ENCODE measurements at places on chromosomes 1 and 21.

GRCh38 chr1:221100611-221101010 lies 221.4 kb downstream of the HLX start:
- no peak for DNase-seq

- DNase-seq = no peak
Observed at GRCh38 chr1:118618618-118619340, 369.4 kb downstream of the TBX15 start.

DNA sequence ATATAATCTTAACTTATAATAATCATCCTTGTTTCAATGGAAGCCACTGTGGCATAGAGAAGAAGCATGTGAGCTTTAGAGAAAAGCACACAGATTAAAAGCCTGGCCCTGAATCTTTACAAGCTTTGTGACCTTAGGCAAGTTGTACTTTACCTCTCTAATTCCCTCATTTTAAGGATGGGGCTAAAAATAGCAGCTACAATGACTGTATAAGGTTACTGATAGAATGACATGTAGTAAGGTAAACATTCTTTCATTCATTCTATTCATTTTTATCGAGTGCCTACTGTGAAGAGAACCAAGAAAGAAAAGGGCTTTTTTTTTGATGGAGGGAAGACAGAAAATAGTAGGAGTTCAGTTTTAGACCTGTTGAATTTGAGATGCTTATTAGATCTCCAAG lies 25.6 kb downstream of the CDKN2C start:
- DNase-seq = no peak

GRCh38 chr1:180951186-180951745 lies 38.6 kb downstream of the KIAA1614 start:
- no peak for DNase-seq

- DNase-seq = no peak
Observed at GRCh38 chr1:231395998-231396390, 26.1 kb downstream of the EGLN1 start.

GRCh38 chr1:110565565-110565964 lies 40.6 kb downstream of the KCNA2 start:
- no peak for DNase-seq

DNA sequence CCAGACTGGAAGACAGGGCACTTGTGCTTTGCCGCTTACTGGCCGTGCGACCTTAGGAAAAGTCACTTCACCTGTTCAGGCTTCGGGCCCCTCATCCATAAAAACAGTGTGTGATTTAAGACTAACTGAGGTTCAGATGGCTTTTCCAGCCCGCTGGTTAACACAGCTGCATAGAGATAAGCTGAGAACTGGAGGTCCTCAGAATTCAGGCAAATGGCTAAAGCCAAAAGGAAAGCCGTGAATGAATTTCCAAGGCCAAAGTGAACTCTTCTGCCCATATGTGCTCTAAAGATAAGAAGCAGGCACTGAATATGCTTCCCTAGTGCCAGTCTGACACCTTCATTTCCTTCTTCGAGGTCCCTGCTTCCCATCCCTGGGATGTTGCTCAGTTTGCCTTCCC lies 23.5 kb upstream of the SARS1 start:
- no peak for DNase-seq

- DNase-seq = no peak
Observed at GRCh38 chr1:93255222-93256079, 74.9 kb downstream of the CCDC18 start.

- no peak for DNase-seq
Observed at GRCh38 chr1:202074985-202075384, 47.7 kb upstream of the GPR37L1 start.

GRCh38 chr1:198340139-198340538 lies 183.3 kb downstream of the NEK7 start:
- no peak for DNase-seq

DNA sequence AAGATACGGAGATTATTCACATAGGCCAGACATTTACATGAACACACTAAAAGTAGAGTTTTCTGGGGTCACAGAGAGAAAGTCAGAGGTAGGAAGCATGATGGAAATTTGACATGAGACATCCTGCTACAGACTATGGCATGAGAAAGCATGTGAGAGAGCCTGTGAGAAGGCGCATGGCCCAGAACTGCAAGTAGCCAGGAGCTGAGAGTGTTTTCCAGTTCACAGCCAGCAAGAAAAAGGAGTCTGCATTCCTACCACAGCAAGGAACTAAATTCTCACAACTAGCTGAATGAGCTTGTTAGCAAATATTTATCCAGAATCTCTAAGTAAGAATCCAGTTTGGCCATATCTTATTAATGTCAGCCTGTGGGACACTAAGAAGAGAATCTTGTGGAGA lies 673.3 kb downstream of the BRINP3 start:
- no peak for DNase-seq

DNA sequence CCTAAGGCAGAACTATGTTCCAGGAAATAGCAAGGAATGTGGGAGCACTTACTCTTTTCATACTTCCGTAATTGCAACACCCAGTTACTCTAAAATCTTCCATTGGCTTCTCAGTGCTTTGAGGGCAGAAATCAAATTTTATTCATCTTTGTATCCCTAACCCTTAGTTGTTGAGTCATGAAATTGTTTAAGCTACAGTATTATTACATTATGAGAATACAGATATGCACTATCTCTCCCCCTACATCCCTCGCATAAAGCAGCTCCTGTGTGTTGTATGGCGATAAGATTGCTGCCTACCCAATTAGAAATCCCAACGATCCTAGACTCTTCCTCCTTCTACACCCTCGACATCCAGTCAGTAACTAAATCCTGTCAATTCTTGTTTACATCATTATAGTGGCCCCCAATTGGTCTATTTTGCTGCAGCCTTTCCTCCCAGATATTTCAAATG lies 2.6 kb downstream of the AIDA start:
- no peak for DNase-seq

- no peak for DNase-seq
Observed at GRCh38 chr21:45533361-45533845, 8.8 kb downstream of the SLC19A1 start.

- no peak for DNase-seq
Observed at GRCh38 chr1:99573431-99574217, 72.3 kb upstream of the PALMD start.

DNA sequence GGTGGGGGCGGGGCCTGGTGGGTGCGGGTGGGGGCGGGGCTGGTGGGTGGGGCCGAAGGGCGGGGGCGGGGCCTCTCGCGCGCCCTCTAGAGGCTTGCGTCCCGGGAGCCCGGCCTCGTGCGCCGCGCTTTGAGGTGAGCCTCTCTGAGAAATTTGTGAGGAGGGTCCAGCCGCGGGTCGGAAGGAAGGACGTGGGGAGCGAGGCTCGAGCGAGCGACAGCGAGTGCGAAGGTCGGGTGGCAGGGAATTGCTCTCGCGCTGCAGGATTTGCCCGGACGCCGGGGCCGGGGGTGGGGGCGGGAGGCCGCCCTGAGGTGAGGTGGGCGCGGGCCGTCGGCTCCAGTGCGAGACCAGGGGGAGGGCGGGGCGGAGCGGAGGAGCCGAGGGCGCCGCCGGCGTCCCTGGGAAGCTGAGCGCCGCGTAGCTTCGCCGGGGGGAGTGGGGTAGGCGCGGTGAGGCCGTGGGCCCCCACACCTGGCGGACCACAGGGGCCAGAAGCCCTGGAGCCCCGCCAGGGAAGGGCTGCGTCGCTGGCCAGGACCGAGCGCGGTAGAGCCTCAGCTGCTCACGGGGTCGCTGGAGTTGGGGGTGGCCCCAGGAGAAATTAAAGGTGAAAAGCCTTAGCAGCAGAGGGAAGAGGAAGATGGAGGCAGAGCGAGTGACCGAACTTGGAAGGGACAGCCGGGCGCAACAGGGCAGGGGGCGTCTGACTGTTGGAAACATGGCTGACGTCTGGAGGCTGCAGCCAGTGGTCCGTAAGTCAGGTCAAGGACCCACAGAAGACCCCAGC lies 754 bp upstream of the LSS start:
- no peak for DNase-seq

- DNase-seq = peak; percentile 12
Observed at GRCh38 chr1:91282695-91283420, 121.8 kb downstream of the HFM1 start.

GRCh38 chr1:55156093-55156492 lies 59.1 kb downstream of the USP24 start:
- no peak for DNase-seq

DNA sequence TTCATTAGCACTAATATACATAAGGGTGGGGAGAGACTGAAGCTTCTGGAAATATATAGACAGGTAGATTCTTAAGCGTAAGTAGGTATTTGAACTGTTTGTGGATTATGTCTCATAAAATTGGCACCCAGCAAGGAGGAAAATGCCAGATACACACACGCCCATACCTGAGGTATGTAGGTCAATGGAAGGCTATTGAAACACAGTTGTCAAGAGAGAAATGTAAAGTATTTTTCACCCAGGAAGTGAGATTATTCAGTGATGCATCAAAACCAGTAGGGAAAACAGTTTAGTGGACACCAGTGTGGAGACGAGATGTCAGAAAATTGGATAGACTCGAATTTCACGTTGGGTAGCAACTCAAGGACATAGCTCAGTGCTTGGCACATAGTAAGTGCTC lies 4.7 kb upstream of the RSPH1 start:
- DNase-seq = no peak

DNA sequence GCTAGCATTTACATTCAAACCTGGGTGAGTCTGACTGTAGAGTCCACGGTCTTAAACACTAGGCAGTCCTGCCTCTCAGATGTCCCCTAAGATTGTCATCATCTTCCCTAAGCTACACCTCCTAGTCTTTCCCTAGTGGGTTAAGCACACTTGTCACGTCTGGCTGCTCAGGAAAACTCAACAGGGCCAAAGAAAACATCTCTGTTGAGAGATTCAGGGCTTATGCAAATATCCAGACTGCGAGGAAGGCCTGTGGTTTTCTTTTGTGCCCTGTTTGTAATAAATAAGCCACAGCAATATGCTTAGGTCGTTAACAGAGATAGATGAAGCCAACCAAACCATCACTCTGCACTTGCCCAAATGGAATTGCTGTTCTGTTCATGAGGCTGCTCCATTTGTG lies 472.6 kb upstream of the DEPDC1 start:
- no peak for DNase-seq

DNA sequence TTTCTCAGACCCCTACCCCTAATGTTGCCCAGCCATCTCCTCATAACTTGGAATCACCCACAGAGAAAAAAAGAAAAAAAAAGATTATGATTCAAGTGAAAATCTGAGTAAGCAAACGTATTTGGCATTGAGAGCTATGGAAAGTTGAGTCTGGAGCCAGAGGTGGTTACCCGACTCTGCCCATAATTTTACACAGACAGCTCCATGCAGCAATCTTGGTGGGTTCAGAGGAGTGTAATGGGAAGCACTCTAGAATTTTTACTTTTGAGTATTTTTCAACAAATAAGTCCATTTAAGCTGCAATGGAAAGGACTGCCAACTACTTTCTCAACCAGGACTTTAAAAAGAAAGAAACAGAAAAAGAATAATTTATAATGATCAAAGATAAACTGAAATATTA lies 62.7 kb downstream of the ZC3H11B start:
- no peak for DNase-seq

DNA sequence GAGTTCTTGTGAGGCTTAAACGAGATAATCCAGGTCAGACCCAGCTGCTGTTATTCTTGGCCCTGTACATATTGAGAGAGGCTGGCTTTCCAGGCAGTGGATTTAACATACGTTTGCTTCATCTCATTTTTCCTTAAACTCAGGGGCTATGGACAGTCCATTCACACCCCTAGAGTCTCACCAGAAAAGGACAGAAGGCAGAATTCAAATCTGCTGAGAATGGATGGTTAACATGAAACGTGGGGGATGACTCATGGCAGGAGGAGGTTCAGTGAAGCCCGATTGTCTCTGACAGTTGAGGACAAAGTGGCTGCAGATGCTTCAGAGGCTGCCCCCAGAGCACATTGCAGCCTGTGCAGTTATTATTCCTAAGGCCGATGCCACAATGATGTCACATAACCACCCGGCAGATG lies 39.5 kb downstream of the TGFB2 start:
- no peak for DNase-seq

GRCh38 chr1:181396171-181396670 lies 87.1 kb upstream of the CACNA1E start:
- peak; percentile 2 for DNase-seq
